ENCODE measurements at places on chromosomes 5 and 9. TPM values are rescaled to one million over a fixed set of nuclear protein-coding genes. Genes with fewer than 3 reads are reported as not detected.

Gene OR4F3
- not detected for total RNA-seq

DNA sequence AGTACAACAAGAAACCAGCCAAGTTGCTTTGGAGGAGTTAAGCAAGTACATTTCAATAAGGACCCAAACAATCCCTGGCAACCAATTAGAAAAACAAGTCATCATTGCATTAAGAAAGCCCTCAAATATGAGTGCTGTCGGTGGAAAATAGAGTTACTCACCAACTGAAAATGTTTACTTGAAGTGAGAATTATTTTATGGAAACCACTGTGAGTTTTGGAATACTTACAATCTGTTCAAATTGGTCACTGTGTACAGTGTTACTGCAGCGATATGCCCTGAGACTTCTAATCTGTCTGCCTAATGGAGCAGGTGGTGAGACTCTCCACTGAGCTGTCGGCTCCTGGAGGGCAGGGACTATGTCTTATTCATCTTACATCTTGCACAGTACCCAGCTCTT is 1073.2 kb upstream of the DMAC1 start:
- no peak for DNase-seq

Gene SMIM32
- not detected for total RNA-seq

DNA sequence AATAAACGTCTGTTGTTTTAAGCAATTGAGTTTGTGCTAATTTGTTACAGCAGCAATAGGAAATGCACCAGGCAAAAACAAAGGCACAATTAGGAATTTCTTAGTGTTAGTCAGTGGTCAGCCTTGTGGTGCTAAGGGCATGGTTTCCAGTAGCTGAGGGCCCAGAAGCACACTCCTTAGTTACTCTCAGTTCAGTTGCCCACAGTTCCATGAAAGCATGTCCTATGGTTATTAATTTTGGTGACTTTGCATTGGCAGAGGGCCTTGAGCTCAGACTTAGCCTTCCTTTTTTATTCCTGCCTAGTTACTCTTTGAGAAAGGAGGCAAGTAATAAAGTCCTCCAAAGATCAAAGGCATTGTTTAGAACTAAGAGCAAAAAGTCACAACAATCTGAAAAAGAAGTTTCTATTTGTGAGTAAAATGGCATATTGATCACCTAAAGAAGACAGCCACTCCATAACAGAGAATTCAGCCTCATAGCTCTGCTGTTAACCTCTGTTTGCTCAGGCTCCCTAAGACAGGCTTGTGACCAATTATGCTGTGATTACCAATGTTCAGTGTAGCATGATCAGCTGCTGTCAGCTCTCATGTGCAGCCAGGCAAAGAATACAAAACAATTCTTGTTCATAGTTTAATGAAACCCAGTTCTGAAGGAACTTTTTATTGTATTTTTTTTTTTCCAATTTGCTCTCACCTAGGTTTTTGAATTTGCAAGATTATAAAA is 57.0 kb upstream of the MROH2B start:
- DNase-seq, result no peak

Gene PTGR1
- total RNA-seq, result 42.7 TPM

Gene MLANA
- total RNA-seq, result not detected

DNA sequence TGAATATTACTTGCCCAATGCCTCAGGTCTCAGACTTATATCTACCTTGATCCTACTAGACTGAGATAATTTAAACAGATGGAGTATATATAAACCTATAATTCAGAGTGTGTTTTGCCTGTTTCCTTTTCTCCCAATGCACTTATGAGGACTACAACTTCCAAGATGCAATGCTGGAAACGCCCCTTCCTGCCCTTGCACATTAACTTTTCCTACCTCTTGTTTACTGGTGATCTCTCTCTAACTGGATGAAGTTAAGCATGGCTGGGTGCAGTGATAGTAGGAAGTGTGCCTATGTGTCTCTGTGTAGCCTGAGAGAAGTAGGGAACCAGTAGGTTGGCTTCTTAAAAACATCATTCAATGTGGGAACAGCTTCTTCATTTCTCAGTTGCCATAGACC is 115.2 kb downstream of the SVEP1 start:
- no peak for DNase-seq

- DNase-seq, result no peak
Observed at GRCh38 chr5:72353046-72353445, 32.9 kb downstream of the PTCD2 start.

Gene ENHO
- total RNA-seq, result 0.59 TPM

GRCh38 chr5:21237461-21237860 is 1249.5 kb upstream of the CDH18 start:
- no peak for DNase-seq

GRCh38 chr9:114011313-114011712 is 66.8 kb downstream of the AMBP start:
- no peak for DNase-seq

DNA sequence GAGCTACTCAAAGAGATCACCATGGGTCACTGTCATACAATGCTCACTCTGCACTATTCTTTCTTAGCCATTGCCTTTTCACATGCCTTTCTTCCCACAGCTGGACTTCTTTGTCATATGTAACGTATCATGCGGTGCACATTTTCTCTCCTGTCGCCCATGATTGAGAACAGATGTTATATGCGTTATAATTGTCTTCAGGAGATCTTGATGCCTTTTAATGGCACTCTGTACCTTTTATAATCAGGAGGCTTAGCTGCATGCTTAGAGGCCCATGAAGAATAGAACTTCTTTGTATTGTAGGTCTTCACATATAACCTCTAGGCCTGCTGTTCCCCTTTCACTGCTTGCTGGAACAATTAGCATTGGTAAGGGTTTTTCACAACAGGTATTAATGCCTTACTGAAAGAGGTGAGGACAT is 436.1 kb downstream of the CDH10 start:
- no peak for DNase-seq

Gene NIM1K
- 4.8 TPM for total RNA-seq

Gene MYOZ3
- total RNA-seq, result 0.92 TPM

Gene CAVIN4
- total RNA-seq, result 1.7 TPM

Gene SOHLH1
- not detected for total RNA-seq

- no peak for DNase-seq
Observed at GRCh38 chr5:52139888-52140615, 647.7 kb upstream of the ITGA1 start.

DNA sequence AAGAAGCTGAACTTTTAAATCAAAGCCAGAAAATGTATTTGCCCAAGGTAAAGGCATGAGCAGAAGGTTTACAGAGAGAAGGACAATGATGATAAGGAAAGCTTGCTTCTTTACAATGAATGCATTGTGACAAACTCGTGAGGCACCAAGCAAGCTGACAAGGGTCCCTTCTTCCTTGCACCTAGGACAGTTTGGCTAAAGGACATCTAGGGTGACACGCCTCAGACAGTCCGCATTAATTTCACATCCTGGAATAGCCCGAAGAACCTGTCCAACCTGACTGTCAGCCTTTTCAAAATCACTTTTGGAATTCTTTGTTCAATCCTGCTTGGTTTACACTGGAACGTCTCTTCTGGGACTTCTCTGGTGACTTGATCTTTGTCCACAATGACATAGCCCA is 146.4 kb upstream of the MAP3K1 start:
- no peak for DNase-seq

Gene HAVCR2
- total RNA-seq, result 33.8 TPM

- DNase-seq, result no peak
Observed at GRCh38 chr5:157533011-157533481, 42.5 kb downstream of the ADAM19 start.

DNA sequence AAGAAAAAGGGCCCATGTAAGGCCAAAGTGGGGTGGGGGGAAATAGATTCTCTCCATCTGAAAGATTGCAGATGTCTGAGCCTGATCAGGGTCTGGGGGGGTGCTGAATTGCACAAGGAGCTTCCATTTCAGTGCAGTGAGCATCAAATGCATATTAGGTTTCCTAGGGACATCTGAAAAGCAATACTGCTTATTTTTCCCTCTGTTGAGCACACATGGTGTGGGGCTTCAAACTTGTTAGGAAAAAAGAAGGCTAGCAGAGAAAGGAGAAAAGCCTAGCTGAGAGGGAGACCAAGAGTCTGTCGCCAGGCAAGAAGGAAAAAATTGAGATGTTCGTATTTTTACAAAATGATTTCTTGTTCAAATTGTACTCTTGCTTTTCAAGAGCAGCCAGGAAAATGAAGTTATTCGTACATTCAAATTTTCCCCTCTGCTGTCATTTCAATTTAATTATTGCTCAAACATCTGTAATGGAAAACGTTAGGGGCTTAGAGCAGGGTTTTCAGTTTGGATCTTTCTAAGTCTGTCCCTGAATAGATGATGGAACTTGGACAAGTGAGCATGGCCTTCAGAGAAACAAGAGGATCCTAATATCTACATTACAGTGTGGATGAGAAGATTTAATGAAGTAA is 191.9 kb upstream of the GAS1 start:
- no peak for DNase-seq

Gene CNTNAP3B
- 11.1 TPM for total RNA-seq

DNA sequence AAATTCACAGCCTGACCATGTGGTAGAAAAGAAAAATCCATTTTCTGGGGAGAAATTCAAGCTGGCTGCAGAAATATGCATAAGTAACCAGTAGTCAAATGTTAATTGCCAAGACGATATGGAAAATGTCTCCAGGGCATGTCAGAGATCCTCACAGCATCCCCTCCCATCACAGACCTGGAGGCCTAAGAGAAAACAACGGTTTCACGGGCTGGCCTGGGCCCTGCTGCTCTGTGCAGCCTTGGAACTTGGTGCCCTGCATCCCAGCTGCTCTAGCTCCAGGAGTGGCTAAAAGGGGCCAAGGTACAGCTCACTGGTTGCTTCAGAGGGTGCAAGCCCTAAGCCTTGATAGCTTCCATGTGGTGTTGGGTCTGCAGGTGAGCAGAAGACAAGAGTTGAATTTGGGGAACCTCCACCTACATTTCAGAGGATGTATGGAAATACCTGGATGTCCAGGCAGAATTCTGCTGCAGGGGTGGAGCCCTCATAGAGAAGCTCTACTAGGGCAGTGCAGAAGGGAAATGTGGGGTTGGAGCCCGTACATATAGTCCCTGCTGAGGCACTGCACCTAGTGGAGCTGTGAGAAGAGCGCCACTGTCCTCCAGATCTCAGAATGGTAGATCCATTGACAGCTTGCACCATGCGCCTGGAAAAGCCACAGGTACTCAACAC is 49.7 kb downstream of the PTBP3 start:
- no peak for DNase-seq

- no peak for DNase-seq
Observed at GRCh38 chr5:65364907-65365306, 116.8 kb downstream of the ADAMTS6 start.

DNA sequence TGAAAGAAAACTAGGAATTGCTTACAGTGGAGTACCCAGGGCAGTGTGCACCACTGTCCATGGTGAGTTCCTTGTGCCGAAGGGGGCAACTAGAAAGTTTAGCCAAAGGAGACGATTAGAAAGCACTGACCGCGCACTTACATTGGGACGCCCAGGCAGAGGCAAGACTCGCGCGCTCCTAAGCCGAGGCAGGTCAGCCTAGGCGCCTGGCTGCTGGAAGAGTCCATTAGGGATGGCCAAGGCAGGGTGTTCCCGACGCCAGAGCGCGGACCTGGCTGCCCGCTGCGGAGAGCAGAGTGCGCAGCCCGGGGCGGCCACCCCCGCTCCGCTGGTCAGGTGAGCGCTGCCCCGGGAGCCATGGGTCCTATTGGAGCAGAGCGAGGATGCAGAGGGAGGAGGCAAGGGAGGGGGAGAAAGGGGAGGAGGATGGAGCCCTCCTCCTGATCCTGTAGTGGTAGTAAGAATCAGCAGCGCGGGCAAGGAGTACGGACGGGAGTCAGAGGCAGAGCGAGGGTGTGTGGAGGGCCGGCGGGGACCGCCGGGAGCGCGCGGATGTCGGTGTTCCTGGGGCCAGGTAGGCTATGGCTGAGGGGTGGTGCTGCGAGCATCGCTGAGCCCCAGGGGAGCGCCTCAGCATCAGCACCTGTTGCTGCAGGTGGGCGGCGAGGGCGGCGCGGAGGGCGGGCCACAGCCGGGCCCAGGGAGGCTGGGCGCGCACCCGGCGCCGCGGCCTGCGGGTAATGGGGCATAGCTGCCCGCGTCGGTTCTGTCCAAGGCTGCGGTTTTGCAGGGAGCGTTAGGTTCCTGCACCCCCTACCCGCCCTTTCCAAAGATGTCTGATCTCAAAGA is at the start of gene ADGRV1:
TSS of gene ADGRV1 (plus strand) at position 454 of the 849 bp plus-strand sequence. CDS start at position 553, 99 bp downstream.
- DNase-seq, result peak; percentile 92

Gene ZDHHC11B
- 14.9 TPM for total RNA-seq

DNA sequence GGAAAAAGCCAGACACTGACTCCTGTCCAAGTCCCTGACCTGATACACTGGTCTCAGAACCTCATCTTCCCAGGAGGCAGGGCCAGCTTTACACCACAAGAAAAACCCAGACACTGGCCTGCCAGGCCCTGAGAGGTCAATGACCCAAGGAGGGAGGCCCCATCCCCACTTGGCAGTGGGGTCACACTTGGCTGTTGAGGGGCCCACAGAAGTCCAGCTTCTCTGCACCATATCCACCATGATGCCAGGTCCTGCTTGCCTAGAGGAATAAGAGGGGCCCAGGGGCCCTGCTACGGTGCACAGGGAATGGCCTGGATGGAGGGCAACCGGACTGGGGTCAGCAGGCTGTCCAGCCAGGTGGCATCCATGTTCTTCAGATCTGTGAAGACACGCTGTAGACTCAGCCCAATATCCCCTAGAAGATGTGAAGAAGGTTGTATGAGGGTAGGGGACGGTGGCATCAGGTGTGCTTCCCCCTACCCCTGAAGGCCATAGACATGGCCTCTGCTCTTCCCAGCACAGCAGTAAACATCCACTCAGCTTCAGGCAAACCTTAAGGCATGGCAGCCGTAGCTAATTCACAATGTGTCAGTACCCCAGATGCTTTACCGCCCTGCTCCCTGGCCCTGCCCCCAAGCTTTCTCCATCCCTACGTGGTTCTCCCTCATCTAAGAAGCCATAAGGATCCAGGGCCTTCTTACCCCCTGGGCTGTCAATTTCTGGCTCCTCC is 6.7 kb downstream of the IRF1 start:
- no peak for DNase-seq

DNA sequence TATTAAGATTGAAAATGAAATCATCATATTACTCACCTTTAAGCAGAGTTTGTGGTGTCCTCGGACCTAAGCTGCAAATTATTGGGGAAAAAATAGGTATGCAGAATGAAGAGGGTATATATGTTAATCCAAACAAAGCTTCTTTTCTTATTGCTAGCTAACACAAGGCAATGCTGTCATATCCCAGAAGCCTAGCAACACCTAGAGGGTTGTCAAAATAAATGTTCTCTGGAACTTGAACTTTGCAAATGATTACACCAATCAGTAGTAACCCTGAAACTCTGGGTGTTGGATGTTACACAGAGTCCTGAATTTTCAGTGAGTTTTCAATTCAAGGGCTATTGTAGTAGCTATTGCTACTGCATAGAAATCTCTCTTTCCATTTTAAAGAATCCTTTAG is at the start of gene C6:
TSS of gene C6 (minus strand) at position 193 of the 400 bp plus-strand sequence. CDS start 10,302 bp downstream, outside the sequence.
- no peak for DNase-seq

GRCh38 chr9:125515983-125516940 is 190.7 kb downstream of the MAPKAP1 start:
- DNase-seq, result no peak

Gene PCDHGB2
- 3.7 TPM for total RNA-seq

- DNase-seq, result no peak
Observed at GRCh38 chr9:120482424-120483186, 97.4 kb downstream of the CDK5RAP2 start.

GRCh38 chr9:126151031-126151685 is 175.5 kb upstream of the MVB12B start:
- no peak for DNase-seq

Gene HMMR
- total RNA-seq, result 1.9 TPM
